ENCODE measurements at places on chromosomes 13 and 19.

- DNase-seq: no peak
These were observed 12.7 kb downstream of the NKPD1 start for GRCh38 chr19:45147835-45148676.

GRCh38 chr13:91630946-91631345 lies 232.5 kb downstream of the GPC5 start:
- DNase-seq: no peak

DNA sequence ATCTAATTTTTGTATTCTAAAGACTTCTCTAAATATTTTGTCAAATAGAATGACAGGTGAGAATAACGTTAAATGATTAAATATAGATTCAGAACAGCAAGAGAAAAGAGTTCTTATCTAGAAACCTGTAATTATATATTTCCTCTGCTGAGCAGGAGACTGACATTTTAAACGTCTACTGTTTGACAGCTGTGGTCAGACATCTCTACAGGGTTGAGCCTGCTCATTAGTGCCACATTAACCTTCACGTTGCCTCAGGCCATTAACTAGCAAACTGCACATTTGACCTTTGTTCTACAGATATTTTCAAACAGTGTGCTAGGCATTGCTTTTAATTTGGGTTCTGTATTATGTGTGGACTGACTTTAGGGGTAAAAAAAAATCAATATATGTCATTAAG lies 347.5 kb downstream of the GPC5 start:
- no peak for DNase-seq

GRCh38 chr19:16581971-16582343 lies 9.7 kb upstream of the SLC35E1 start:
- DNase-seq: peak; percentile 62

DNA sequence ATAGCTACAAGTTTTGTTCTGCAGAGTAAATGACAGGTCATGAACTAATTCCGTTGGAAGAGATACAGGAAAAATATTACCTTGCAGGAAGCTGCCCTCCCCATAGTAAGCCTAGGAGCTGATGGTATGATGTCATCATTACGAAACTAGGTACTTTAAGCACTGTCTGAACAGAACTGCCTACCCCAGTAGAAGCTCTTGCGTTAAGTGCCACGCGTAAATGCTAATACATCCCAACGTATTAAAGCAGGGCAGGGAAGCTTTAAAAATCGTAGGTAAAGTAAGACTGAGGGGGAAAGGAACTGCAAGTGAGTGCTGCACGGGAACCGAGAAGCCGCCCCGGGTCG lies 572 bp downstream of the UGGT2 start:
- peak; percentile 30 for DNase-seq

DNA sequence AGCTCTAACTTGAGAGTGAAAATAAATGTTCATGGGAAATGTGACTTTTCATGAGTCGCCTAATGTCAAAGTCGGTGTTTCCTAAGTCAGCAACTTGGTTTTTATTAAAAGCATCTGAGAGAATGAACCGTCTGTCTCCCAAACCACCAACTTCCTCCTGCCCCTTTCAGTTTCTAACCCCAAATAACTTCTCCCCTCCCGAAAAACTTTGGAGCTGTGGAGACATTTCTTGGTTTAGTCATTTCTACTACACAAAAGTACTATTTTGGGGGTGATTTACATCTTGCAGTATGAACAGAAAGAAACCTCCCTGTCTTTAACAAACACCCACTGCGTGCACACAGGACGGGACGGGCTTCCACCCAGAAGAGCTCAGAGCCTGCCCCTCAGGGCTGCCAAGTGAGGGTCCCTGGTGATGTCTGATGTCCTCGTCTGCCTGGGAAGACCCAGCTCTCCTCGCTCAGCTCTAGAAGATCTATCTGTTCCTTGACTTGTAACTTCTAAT lies 65.0 kb downstream of the RASA3 start:
- no peak for DNase-seq

DNA sequence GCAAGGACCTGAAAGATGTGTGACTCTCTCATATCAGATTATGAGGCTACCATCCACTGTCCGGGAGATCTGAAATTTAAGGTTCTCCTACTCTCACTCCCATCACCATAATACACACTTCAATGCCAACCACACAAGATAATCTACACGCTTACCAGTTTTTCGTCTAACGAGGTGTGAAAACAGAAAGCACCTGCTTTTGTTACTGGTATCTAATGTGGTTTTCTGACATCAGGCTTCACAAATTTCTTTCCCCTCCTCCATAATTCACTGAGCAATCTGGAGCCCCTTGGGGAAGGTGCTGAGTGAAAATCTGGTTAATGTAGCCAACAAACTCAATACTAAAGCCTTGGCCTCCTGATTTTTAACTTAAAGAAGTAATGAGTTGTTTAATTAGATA lies 10.1 kb upstream of the LRCH1 start:
- DNase-seq: no peak

- no peak for DNase-seq
These were observed 238.9 kb downstream of the ITGBL1 start for GRCh38 chr13:101691341-101691860.

- no peak for DNase-seq
These were observed 8.9 kb upstream of the RSPH6A start for GRCh38 chr19:45824041-45824471.

DNA sequence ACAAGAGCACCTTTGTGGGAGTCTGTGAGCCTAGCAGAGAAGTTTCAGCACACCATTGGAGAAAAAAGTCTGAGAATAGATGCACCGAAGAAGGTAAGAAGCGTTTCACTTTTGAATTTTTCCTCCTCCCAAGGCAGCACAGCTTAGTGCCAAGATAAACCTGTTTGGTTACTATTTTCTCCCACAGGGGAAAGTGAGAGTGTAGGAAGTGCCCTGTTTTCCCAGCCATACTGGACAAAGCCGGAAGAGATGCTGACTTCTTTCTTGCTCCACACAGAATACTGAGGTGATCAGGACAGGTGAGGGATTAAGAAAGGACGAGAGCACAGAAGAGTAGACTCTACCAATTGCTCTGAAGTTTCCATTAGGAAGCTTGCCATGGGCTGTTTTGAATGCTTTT lies 1011.0 kb upstream of the MIR17HG start:
- DNase-seq: no peak

DNA sequence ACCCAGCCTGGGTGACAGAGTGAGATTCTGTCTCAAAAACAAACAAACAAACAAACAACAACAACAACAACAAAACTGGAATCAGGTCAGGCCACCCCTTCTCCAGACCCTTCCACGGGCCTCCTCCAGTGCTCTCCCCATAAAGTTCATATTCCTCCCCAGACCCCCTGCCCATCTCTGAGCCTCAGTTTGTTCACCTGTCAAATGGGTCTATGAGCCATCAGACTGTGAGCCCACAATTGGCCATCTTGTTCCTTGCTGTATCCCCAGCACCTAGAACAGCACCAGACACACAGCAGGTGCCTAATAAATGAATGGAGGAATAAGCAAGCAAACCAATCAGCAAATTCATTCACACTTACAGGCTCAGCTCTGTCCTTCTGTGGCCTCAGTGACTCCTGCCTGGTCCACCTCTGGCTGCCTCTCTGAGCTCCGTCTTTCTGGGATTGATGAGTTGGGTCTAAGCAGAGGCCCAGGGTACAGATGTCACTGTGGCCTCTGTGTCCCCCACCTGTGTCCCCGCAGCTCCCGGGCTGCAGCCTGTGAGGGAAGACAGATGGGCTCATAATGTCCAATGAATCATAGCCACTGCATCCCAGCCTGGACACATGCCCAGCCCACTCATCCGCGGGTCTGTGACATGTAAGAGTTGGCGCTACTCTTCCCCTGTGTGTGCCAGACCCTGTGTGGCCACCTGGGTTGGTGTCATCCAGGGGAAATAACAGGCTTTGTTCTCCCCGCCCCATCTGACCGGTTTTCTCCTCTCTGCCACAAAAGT lies 19.6 kb upstream of the PTPRS start:
- no peak for DNase-seq

DNA sequence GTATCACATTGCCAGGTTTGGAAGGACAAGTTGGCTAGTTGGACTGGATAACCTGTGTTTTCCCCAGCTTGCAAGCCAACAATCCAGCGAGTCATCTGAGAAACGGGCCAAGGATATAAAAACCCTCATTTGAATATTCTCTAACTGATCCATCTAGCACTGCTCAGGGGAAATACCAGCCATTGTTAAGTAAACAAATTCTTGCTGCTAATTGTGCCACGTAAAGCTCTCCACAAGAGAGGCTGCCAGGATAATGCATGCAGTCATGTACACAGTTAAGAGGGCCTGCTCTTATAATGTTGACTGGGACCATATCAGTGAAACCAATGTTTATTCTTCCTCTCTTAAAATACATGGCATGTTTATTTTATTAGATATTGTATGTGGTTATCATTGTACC lies 663.2 kb upstream of the SGCG start:
- DNase-seq: no peak

DNA sequence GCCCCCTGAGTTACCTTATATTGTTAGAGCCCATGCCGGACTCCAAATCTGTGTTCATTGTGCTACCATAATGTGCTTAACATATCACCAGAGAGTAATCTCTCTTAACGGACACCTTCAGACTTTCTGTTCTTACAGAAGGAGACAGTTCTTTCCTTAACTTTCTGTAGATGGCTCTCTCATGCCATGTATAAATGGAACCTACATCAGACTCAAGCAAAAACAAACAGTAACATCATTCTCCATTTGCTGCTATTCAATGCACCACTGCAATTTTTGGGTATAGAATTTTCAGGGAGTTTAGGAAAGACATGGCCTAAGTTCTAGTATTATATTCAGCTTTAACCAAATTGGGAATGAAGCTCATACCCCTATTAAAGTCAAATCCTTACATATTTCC lies 12.6 kb upstream of the UGGT2 start:
- DNase-seq: no peak

DNA sequence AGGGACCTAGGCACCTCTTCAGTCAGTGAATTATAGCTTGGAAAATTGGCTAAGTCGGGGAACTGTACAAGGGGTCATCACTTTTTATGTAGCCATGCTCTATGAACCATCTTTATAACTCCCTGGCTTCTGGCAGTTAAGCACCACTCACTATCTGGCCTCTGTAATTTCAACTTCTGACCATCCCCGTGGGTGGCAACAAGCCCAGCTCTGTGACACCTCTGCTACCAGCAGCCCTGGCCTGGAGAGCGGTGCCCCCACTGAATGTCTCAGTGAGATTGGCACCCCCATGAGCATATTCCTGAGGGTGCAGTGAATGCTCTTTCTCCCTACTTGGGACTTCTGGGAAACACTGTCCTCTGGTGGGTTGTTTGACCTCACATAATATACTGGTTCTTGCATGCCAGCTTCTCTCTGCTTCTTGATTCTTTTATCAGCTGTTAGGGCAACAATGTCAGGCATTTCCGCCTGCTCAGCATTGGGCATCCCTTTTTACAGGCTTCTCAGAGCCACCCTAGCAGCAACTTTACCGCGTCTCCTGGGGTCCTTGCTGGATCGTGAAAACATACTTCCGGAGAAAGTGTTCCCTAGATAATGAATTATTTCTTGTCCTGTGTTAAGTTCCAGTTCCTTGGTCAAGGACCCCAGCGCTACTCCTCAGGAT lies 10.4 kb downstream of the KL start:
- DNase-seq: no peak

DNA sequence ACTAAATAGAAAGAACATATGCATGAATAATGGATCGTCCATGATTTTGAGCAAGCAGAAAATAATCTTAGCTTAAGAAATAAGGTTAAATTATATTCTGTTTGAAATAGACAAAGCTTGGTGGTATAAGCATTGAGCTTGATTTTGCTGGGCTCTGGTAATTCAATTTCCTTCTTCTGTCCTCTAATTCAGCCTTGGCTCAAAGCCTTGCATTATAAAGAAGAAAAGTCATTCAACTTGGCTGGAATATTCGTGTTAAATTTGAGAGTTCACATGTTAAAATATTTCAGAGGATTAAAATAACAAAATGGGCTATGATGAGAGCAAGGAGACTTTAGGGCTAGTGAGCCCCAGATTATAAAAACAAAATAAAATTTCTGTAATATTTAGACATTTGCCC lies 415.4 kb upstream of the PCDH20 start:
- no peak for DNase-seq

DNA sequence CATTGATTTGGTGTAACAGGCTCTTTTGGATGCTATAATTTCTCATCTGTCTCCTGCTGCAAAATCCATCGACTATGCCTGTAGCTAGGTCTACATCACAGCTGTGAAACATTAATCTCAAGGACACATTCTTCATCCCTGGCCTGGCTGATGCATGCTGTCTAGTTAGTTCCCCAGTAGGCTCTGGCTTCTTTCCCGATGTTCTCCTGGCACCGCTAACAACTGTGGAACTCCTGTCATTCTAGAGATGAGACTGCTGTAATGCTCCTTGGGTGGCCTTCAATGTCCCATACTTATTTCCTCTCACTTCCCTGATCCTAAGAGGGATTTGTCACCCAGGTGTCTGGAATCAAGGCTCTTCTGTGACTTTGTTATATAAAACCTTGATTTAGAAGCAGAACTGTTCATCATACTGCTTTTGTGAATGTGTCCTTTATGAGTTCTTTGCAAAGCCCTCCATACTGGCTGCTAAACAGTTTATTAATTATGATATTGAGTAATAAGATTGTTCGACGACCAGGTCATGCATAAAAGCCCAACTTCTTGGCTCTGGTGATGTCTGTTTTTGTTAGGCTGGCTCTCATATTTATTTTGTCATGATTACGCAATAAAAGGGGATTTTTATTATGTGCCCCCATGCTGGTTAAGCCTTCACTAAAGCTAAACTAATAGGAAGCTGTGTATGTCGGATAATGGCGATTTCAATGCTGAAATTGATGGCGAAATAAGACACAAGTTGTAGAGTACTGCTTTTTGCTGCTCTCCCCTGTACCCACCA lies 227.5 kb downstream of the DCT start:
- no peak for DNase-seq

GRCh38 chr13:35826626-35827254 lies 304.4 kb downstream of the DCLK1 start:
- DNase-seq: no peak

- DNase-seq: no peak
These were observed 70.4 kb downstream of the SUCLA2 start for GRCh38 chr13:47930649-47931165.

DNA sequence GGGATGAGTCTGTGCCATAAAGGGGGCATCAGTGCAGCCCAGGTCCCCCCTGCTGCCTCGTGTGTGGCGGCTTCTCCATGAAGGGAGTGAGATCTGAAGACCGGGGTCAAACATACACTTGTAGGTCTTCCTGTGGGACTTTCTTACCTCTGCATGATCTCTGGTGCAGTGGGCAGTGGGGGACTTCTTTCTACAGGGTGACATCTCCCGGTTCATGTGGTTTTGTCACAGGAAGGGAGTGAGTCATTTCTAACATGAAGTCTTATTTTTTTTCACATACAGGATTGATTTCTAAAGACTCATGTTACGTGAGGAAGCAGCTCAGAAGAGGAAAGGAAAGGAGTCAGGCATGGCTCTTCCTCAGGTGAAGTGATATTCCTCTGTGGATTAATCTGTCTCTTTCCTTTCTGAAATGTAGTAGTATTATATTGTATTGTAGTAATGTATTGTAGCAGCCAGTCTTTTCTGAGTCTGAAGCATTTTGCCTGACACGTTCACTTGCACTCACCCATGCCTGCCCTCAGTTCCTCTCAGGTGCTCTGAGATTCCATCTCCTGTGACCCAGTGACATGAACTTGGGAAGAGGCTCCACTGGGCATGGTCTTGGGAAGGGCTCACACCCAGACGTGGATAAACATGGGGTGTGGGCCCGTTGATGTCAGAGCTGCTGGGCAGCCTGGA lies 15.7 kb downstream of the ZNF808 start:
- DNase-seq: no peak

Measured in H54 (cell line).